ENCODE measurements at places on chromosomes 16 and 17.

- no peak for DNase-seq
These were observed 24.3 kb upstream of the RFFL start for GRCh38 chr17:35087731-35088355.

GRCh38 chr17:1201132-1201702 is 21.4 kb upstream of the ABR start:
- peak; percentile 20 for DNase-seq

DNA sequence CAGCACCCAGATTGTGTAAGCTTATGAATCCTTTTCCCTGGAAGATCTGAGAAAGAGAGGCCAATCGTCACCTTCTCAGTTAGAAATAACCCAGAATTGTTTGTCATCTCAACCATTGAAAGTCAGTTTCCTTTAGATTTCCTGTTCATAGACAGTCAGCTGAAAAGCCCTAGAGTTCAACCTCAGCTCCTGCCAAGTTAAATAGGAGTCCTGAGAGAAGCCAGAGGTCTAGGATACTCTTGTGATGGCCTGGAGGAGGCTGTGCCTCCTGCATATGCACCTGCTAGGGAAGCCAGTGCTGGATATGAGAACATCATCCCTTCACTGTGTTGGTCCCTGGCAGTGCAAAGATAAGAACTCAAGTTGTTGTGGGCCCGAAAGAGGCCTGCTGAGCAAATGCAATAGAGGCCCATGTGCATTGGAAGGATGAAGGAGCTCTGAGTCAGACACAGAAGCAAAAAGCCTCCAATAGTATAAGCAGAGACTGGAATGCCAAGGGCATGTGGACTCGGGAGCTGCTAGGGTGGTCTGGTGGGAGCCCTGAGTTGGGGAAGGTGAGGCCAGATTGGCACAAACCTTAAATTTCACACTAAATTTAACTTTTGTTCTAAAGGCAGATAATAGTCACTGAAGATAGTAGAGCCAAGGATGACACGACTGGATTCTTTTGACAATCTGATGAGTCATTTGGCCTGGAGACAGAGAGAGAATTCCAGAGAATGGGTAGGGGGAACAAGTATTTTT is 520.9 kb upstream of the CDH5 start:
- no peak for DNase-seq

GRCh38 chr16:65773301-65773874 is 593.1 kb upstream of the CDH5 start:
- no peak for DNase-seq

GRCh38 chr17:71631483-71631882 is 489.3 kb upstream of the SOX9 start:
- DNase-seq: no peak

- DNase-seq: no peak
These were observed 302.1 kb downstream of the MAP2K6 start for GRCh38 chr17:69716556-69716955.

DNA sequence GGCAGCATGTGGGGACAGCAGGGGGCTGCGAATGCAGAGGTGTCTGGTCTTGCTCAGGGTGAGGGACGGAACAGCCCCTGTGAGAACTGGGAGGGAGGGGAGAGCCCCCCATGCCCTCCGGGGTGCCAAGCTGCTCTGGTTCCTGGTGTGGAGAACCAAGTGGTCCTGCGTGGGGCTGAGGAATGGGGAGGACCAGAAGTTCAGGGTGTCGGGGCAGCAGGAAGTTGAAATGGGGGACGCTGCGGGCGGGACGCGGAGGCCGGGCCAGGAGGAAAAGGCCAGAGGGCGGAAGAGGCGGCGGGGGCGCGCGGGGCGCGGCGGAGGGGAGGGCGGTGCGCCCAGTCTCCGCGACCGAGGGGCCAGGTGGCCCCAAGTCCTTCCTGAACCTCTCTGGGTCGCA is 3.6 kb downstream of the ALDH3A1 start:
- no peak for DNase-seq

GRCh38 chr16:85199880-85200279 is 87.6 kb upstream of the CIBAR2 start:
- no peak for DNase-seq

GRCh38 chr16:2451851-2452320 is 8.0 kb upstream of the TEDC2 start:
- no peak for DNase-seq

DNA sequence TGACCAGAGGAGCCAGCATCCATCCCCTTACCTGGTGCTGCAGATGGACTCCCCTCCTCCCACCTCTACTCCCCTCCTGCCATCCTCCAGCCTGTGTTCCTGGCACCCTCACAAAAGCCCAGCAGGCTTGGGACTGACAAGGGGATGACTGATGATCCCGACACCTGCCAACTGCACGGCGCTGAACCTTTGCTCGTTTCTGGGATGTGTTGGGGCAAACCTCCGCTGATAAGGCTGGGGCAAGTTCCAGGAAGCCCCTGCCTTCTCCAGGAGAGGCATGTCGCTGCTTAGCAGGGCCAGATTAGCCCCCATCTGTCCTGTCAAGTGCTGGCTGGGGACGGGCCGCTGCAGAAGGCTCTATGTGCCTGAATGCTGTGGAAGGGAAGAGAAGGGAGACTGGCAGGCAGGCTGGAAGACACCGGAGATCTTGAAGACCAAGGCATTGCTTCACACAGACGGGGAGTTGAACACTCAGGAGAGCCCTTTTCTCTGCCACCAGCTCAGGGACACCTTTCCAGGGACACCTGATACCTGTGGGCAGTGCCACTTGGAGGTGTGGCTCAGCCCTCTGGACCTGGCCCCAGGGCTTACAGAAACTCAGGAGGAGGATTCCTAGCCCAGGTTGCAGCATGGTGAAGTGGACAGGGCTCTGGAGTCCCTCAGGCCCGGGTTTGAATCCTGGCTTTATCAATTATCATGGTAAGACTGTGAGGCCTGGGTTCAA is 973 bp upstream of the KRT15 start:
- DNase-seq: no peak

GRCh38 chr16:728131-728889 is 1.4 kb downstream of the HAGHL start:
- no peak for DNase-seq

DNA sequence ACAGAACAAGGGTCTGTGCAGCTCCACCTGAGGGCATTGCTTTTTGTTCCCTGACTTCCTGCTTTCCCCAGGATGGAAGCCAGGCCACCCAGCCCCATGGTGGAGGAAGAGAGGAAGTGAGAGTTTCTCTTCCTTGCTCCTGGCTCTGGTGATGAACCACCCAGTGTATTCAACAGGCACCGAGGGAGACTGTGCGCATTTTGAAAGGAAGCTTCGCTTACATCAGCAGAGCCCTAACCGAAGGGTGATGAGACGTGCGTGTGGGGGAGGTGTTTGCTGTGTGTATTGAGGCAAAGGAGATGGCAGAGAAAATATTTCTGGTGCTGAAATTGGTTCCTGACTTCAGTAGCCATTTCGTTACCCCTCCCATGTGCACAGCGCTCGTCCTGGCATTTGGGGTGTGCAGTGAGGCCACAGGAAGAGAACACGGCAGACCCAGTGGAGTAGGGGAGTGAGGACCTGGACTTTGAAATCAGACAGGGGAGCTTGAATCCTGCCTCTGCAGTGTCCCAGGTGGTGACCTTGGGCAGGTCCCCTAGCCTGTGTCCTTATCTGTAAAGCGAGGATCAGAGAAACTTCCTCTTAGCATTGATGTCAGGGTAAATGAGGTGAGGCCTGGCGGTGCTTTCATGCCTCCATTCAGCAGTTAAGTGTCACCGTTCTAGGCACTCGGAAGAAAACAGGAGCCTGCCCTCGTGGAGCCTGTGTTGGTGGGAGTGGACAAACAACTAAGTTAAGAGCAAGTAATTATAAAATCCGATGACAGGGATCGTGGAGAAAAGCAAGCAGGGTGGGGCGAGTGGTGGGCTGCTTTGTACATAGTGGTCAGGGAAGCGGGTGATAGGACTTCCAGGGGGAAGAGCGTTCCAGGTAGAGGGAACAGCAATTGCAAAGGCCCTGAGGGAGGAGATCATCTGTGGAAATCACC is 7.4 kb downstream of the CMIP start:
- DNase-seq: peak; percentile 39

GRCh38 chr17:44198721-44199552 is 747 bp downstream of the ATXN7L3 start:
- DNase-seq: peak; percentile 69

- no peak for DNase-seq
These were observed 40.5 kb downstream of the BEAN1 start for GRCh38 chr16:66467611-66468010.
